ENCODE measurements at places on chromosomes 4 and X.

- DNase-seq = no peak
These were observed 69.6 kb downstream of the KIT start for GRCh38 chr4:54727346-54727745.

- DNase-seq = no peak
These were observed 123.9 kb downstream of the MID1 start for GRCh38 chrX:10496345-10496965.

GRCh38 chr4:149841686-149842085, 26.0 kb upstream of the IQCM start:
- DNase-seq = no peak

GRCh38 chr4:80999943-81000342, 30.6 kb upstream of the BMP3 start:
- no peak for DNase-seq

DNA sequence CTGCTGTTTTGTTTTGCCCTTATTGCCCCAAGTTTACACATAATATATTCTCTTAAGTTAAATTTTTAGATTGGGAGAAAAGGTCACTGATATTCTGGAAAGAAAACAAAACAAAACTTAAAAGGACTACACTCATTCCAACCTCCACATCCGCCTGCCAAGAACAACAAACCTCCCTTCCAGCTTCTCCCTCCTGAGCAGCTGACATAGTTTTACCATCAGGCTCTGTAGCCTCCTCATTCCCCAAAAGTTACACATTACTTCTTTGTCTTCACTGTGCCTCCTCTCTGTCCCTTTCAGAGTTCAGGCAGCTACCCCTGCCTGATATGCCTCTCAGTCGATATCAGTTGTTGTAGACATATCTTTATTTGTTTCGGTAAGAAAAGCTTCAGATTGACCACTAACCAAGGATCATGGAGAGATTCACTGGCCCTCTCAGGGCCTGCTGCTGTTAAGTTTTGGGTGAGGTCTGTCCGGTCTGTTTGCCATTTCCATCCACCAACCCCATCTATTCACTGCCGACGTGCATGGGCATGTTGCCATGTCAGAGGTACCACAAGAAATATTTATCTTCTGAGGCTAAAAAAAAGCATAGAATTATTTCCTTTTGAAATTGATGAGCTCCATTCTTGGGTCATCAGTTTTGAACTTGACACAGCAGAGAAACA, 164.1 kb downstream of the GASK1B start:
- no peak for DNase-seq

GRCh38 chrX:101078716-101079598, at the start of gene TMEM35A:
TSS of gene TMEM35A (plus strand) at chrX:101078879. CDS start at chrX:101079003, 124 bp downstream.
- no peak for DNase-seq

- DNase-seq = no peak
These were observed 50.5 kb upstream of the FAM47C start for GRCh38 chrX:36957425-36958328.

- peak; percentile 5 for DNase-seq
These were observed 82.4 kb downstream of the MTNR1A start for GRCh38 chr4:186472948-186473347.

DNA sequence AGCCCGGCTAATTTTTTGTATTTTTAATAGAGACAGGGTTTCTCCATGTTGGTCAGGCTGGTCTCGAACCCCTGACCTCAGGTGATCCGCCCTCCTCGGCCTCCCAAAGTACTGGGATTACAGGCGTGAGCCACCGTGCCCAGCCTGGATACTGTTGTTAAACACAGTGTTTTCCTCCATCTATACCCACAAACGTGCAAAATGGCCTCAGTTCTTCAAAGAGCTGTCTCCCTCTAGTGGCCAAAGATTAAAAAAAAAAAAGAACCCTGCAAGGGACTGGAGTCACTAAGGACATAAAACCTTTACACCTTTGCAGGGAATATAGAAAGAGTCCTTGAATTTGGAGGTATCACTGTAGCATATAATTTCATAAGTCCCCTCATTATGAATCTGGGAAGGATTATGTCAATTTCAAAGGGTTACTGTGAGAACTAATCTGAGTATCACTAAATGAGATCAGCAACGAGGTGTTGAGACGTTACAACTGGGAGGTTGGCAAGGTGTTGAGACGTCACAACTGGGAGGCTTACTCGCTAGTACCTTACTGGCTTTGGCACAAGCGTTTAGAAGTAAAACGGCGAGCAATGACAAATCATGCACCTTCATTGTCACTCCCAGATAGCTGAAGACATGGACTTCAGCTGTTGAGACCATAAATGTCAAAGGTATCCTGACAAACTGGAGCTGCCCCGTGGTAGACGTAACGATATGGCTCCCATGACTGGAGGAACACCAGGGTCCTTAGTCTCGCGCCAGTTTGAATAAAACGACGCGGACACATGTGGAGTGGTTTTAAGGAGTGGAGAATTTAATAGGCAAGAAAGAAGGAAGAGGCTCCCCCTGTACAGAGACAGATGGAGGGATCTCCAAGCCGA, 33.4 kb upstream of the ENPP6 start:
- DNase-seq = peak; percentile 76

- DNase-seq = no peak
These were observed 355.5 kb downstream of the KCNIP4 start for GRCh38 chr4:21592970-21593670.

- peak; percentile 38 for DNase-seq
These were observed 1090.7 kb downstream of the FAT4 start for GRCh38 chr4:126405369-126405982.

GRCh38 chr4:8340781-8341241, 71.3 kb downstream of the HTRA3 start:
- DNase-seq = no peak

GRCh38 chrX:20980426-20980825, 393.8 kb upstream of the CNKSR2 start:
- peak; percentile 28 for DNase-seq

DNA sequence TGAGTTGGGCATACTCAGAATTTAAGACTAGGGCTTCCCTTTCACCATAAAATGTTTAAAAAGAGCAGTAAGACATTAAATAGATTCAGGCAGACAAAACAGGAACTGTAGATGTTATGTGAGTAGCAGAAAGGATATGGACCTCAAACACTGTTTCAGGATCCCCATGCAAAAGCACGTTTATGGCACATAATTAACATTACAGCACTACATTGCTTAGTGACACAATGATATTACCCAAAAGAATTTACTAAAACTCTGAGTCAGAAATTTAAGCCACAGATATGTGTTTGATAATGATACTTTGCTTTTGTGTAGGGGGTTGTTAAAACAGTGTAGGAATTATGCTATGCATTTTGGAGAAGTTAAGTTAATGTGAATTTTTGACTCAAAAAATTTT, 266.3 kb downstream of the PDGFC start:
- DNase-seq = no peak

GRCh38 chr4:153438916-153439756, 27.0 kb upstream of the TMEM131L start:
- no peak for DNase-seq

GRCh38 chrX:109822861-109823260, 89.8 kb upstream of the ACSL4 start:
- DNase-seq = no peak

GRCh38 chr4:156378033-156378665, 424.5 kb upstream of the CTSO start:
- DNase-seq = peak; percentile 45

- DNase-seq = peak; percentile 1
These were observed at the start of gene NUDT10 for GRCh38 chrX:51332188-51332942. TSS of gene NUDT10 (plus strand) at chrX:51332822. CDS start at chrX:51332966, 144 bp downstream.

DNA sequence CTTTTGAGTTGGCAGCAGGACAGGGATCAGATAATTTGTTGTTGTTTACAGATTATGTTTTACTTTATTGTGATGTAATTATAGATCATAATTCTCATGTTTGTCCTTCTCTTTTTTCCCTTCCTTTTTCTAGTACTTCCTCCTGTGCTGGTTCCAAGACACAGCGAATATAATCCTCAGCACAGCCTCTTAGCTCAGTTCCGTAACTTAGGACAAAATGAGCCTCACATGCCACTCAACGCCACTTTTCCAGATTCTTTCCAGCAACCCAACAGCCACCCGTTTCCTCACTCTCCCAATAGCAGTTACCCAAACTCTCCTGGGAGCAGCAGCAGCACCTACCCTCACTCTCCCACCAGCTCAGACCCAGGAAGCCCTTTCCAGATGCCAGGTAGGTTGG, 58.0 kb downstream of the SMAD1 start:
- no peak for DNase-seq

- no peak for DNase-seq
These were observed 13.6 kb downstream of the SMIM10L2A start for GRCh38 chrX:135435139-135435922.

- peak; percentile 34 for DNase-seq
These were observed 44.9 kb downstream of the ZNF182 start for GRCh38 chrX:47958761-47959342.

GRCh38 chrX:24395775-24396174, 35.3 kb downstream of the SUPT20HL1 start:
- DNase-seq = peak; percentile 67

DNA sequence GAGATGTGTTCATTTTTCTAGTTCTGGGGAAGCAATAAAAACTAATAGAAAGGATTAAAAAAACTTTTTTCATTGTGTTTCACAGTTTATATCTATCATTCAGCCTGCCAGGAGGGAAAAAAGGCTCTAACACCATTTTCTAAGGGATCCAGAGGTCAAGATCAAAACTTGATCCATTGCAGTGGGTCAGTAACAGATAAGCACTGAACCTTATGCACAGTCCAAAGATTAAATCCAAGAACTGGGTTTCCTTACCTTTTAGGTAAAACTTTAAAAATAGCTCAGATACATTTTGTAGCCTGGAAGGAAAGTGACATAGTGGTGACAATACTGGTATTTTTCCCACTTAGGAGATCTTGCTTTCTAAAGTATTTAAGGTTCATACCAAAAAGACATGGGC, 12.7 kb downstream of the MTTP start:
- no peak for DNase-seq

GRCh38 chr4:162557516-162558106, 393.8 kb upstream of the FSTL5 start:
- no peak for DNase-seq

GRCh38 chr4:118760092-118760491, 74.9 kb downstream of the METTL14 start:
- DNase-seq = no peak

DNA sequence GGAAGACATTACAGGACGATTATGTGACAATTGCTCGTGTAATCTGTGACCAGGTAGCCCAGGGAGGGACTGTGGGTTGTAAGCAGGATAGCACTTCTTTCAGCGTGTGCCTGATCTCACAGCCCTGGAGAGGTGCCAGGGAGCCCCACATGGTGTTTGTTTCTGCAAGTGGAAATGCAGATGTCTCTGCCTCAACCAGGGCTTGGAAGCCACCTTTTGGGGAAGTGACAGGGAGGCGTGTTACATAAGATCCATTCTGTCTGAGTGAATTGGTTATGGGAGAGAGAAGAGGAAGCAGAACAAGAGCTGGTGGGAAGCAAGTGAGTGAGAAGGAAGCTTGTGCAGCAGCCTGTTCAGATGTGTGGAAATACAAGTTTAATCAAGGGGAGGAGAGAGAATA, 104.5 kb upstream of the GATB start:
- peak; percentile 88 for DNase-seq

DNA sequence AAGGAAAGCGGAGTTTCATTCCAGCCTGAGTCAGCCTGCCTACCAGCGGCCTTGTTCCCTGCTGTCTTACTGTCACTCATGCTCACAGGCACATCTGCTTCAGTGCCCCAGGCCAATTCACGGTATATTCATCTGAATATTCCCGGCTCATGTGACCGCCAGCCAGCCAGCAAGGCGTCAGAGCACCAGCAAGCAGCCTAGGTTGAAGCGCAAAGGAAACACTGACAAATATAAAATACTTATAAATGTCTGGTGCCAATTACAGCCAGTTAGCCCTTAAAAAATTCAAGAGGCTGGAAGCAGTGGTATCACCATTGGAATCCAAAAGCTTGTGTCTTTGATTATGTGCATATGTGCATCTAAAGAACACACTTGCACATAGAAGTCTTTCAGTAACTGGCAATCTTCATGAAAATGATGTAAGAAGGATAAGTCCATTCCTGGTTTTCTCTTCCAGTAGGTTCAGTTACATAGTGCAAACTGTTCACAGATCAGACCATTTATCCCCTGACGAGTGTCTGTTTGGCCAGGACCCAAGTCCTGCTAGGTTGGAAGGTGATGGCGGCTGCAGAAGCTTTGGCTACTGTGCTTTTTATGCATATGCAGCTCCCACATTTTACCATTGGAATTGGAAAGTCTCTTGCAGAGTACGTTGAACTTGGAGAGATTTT, 61.3 kb downstream of the LUZP4 start:
- DNase-seq = no peak

GRCh38 chrX:139304471-139304870, 226.1 kb upstream of the F9 start:
- no peak for DNase-seq

GRCh38 chr4:47490550-47490949, 5.5 kb downstream of the ATP10D start:
- DNase-seq = peak; percentile 48

Measured in NB4 (cell line).